ENCODE measurements at places on chromosomes 16 and 17.

DNA sequence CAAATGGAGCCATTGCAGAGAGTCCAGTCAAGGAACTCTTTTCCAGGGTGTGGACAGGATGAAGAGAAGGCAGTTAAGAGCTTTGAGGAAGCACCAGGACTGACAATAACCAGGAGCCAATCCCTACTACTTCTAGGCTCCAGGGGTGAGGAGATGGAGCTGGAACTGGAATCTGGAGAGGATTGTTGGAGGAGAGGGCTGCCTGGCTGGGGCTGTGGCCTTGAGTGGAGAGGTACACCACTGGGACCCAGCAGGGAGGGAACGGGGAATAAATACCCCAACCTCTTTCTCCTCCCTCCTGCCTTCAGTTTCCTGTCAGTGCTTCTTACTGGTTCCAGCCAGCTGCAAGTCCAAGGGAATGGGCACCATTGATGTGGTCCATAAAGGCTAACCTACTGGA is 32.2 kb upstream of the TMEM220 start:
- no peak for DNase-seq

- no peak for DNase-seq
Observed at GRCh38 chr17:44529864-44530263, 26.7 kb upstream of the GPATCH8 start.

GRCh38 chr16:57689762-57690558 is 4.6 kb upstream of the DRC7 start:
- DNase-seq: no peak

GRCh38 chr17:50329716-50330115 is 16.2 kb upstream of the XYLT2 start:
- DNase-seq: no peak

- DNase-seq: no peak
Observed at GRCh38 chr16:50467943-50468748, 80.0 kb upstream of the NKD1 start.

DNA sequence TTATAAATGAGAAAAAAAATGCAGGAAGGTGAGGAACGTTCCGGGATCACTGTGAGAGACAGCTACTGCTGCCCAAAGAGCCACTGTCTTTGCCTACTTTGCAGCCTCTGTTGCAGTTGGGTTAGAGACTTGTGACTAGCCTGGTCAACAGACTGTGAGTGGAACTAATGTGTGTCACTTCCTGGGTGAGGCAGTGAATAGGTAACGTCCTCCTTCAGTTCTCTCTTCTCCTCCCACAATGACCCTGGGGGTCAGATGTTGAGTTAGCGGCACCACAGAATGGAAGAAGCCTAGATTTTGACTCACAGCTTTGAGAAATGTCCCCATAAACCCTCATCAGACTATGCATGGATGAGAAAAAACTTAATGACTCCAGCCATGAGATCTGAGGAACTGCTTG is 5.2 kb downstream of the C16orf46 start:
- DNase-seq: no peak

GRCh38 chr16:81752225-81752875 is 26.7 kb upstream of the PLCG2 start:
- no peak for DNase-seq

- no peak for DNase-seq
Observed at GRCh38 chr17:56912105-56912999, 1.5 kb downstream of the TRIM25 start.

DNA sequence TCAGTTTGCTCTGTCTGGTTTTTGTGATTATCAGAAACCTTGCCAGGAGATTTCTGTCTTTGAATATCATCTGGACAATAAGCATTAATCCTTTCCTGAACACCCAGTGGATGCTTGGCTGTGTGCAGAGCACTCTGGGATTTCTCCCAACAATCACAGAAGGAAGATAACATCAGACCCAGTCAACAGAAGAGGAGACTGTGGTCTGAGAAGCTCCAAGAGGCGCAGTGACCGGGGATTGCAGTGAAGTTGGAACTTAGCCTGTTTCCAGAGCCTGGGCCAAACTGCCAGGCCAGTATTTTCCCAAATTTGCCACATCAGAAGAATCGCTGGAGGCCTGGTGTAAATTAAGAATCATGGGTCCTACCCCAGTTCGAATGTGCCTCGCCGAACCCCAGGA is 264.7 kb downstream of the C16orf95 start:
- DNase-seq: no peak

GRCh38 chr16:31700200-31700529 is 172.5 kb downstream of the AHSP start:
- peak; percentile 83 for DNase-seq

DNA sequence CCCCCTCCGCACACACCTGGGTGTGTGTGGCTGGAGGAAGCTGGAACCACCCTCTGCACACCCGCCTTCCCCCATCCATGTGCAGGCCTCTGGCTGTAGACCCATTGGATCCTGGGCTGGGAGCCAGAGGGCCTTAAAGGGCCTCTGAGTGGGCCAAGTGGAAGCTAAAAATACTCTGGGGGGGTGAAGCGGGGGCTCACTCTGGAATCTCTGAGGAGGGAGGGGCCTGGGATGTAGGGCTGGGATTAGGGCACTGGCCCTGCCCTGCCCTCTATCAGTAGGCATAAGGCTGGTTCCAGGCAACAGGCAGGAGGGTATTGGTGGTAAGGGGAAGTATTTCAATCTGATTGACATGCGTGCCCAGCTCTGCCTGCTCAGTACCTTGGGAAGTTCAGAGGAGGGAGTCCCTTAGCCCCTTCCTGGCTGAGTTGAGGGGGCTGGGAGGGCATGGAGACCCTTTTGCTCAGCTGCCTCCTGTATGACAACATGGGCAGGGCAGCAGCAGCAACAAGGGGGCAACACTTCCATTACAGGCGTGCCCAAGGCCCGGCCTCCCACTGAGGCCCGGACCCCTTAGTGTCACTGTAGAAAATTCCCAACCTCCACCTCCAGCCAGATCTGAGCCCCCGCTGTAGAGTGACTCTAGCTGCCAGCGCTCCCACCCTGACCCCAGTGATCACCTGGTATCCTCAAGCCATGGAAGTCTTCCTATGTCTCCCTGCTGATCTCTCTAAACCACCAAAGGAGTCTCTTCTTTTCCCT is 5.2 kb downstream of the ITGA3 start:
- no peak for DNase-seq

- DNase-seq: no peak
Observed at GRCh38 chr17:13576661-13577526, 24.8 kb downstream of the HS3ST3A1 start.

GRCh38 chr16:17470182-17470907 is 415 bp downstream of the XYLT1 start:
- DNase-seq: no peak

DNA sequence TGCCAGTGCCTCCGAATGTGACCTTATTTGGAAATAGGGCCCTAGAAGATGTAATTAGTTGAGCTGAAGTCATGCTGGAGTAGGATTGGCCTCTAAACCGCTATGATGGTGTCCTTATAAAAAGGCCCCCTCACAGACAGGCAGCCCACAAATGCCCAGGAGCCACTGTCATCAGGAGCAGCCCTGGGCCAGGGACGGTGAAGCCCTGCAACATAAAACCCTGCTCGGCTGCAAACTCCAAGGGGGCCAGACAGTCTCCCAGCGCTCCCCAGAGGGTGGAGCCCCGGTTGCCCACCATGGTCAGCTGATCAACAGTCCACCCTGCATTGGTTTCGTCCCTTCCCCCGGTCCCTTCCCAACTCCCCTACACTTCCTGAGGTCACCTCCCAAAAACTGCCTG is 351.7 kb downstream of the FOXL1 start:
- DNase-seq: no peak

GRCh38 chr16:86432691-86433090 is 77.6 kb upstream of the FOXF1 start:
- no peak for DNase-seq

GRCh38 chr17:31092475-31093064 is 2.2 kb upstream of the NF1 start:
- DNase-seq: no peak

GRCh38 chr16:3691761-3692160 is 25.6 kb downstream of the TRAP1 start:
- no peak for DNase-seq

DNA sequence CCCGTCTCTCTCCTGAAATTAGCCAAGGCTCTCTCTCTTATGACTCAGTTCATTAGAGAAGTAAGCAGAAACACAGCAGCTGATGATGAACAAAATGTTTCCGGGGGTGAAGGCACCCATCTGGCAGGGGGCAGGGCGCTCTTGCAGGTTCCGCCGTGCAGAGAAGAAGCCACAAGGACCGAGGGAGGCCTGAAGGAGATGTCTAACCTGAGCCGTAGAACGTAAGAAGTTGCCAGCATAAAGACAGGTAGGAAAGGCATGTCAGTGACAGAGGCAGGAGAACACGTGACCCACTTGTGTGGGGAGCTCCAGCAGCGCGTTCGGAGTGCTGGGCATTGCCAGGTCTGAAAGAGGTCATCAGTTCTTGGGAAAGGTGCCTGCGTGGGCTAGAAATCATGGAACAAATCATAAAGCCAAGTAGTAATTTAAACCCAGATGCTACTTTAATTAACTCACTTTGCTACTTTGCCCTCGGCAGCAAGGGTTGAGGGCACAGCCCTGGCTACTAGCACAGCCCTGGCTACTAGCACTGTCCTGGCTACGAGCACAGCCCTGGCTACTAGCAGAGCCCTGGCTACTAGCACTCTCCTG is 198.6 kb downstream of the RPTOR start:
- DNase-seq: peak; percentile 38

- DNase-seq: no peak
Observed at GRCh38 chr17:71068408-71068750, 899.0 kb downstream of the KCNJ2 start.

GRCh38 chr16:79089735-79090284 is 510.7 kb downstream of the MAF start:
- DNase-seq: peak; percentile 36

DNA sequence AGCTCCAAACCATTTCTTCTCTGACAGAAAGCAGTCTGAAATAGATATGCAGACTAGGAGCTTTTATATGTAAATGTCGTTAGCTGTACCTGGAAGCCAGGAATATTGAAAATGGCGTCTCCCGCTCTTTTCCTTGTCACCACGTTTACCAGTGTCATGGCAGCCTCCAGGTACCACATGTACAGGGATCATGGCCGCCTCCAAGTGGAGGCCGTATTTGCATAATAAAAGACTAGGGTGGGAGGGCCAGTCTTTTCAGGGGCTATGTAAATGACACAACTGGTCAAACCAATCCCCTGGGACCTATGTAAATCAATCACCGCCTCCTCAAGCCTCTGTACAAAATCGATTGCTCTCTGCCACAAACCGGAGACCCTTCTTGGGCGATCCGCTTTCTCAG is 54.3 kb downstream of the MYOCD start:
- no peak for DNase-seq

DNA sequence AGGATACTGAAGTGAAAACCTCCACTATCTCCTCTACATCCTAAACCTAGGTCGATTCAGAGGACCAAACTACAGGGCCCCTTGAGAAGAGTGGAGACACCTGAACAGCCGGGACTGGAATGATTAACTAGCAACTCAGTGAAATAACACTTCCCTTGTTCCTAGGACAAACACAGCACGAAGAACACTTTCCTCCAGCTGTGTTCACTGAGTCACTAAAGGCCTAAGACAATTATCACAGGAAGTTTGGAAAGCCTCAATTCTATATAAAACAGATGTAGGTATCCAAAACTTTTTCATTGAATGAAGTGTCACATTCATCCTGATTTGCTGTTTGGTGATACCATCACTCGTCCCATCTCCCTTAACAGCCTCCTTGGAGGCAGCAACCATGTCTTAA is 15.5 kb upstream of the CUEDC1 start:
- DNase-seq: no peak

GRCh38 chr17:40779181-40779909 is 3.0 kb downstream of the KRT27 start:
- no peak for DNase-seq

DNA sequence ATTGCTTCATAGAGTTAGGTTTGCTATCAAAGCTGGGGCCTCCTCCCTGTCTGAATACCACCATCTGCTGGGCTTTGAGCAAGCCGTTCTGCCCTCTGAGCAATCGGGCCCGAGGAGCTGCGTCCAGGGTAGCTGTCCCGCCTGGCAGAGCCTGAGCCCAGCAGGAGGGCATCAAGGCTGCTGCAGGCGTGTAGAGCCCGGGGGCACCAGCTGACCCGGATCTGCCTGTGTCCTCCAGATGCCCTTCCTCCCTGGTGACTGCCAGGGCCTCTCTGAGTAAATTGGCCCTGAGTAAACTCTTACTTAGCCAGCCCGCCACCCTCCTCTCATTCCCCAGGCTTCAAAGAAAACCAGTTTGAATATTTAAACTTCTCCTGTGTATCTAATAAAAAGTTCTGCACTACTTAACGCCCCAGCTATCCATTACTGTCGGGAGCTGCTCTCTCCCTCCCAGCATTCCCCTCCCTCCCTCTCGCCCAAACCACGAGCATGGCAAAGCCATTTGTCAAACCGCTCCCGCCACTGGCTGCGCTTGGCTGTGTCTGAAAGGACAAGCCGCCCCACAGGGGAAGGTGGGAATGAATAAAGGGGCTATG is 16.4 kb downstream of the CDK5RAP3 start:
- no peak for DNase-seq

All from stimulated activated CD4-positive, alpha-beta T cell treated with anti-CD3 and anti-CD28 coated beads, Interleukin-1b, Interleukin-23, amount 100 ng/mL, for 24 hours (primary cell).